ENCODE measurements at places on chromosomes 13 and 19.

DNA sequence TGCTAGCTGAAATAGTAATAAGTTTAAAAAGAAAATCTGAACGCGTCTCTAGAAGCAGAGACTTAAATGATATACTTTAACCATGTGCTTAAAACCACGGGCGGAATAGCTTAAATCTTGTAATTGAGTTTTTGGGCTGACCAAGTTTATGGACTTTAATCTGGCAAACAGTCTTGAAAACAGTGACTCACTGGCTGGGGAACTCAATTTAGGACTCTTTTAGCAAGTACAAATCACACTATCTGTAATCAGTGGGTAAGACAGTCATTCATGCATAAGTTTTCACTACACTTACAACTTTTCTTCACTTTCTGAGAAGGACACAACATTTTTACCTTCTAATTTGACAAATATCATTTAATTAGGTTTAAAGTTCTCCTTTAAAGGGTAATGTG, 26.8 kb downstream of the ZNF627 start:
- no peak for DNase-seq

- no peak for DNase-seq
Measured at GRCh38 chr19:50553134-50553703, 15.0 kb downstream of the LRRC4B start.

GRCh38 chr13:59345311-59345710, 818.4 kb downstream of the DIAPH3 start:
- DNase-seq = no peak

DNA sequence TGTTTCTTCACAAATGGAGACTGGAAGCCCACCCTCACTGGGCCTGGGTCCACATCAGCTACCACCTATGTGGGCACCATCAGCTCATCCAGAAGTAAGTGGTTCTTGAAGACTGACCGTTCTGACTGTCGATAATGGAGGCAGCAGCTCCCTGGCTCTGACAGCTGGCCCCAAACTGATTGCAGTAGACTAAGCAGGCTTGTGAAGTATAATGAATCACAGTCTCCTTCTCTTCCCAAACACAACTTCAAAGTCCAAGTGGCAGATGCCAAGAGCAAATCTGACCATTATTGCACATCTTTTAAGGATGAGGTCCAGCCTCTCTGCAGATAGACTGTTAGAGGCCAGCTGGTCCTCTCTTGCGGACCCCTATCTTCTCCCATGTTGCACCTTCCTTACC, 574.4 kb upstream of the KLF12 start:
- DNase-seq = no peak

GRCh38 chr19:4369888-4370260, 26.5 kb downstream of the MPND start:
- no peak for DNase-seq

GRCh38 chr13:46796129-46796514, 839 bp downstream of the ESD start:
- DNase-seq = no peak

DNA sequence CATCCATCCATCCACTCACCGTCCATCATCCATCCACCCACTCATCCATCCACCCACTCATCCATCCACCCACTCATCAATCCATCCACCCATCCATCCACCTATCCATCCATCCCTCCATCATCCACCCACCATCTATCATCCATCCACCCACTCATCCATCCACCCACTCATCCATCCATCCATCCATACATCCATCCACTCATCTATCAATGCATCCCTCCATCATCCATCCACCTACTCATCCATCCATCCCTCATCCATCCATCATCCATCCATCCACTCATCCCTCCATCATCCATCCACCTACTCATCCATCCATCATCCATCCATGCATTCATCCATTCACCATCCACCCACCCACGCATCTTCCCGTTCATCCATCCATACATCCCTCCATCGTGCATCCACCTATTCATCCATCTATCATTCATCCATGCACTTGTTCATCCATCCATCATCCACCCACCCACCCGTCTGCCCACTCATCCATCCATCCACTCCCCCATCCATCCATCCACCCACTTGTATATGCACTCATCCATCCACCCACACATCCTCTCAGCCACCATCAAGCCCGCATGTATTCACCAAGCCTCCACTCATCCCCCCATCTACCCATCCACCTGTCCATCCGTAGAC, 3.6 kb downstream of the STAP2 start:
- no peak for DNase-seq

DNA sequence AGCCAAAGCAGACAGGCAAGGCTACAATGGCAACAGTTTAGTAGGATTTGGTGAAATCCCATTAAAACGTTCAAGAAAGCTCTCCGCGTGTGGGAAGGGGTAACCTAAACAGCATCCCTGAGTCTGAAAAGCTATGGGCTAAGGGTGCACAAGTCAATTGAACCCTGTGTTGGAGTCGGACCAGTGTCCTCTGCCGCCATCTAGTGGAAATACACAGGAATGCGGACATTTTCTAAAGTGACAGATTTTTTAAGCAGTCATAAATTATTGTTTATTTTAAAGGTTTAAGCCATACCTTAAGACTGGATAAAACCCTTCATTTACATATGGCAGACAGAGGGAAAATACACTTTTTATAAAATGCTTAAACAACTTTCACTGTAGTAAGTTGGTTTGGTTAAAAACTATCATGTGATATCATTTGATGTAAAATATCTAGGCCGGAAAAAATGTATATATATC, 26.5 kb upstream of the LSM14A start:
- peak; percentile 73 for DNase-seq

Measured in H4 (cell line).